ENCODE measurements at places on chromosomes 2 and 18. TPM values are rescaled to one million over a fixed set of nuclear protein-coding genes. Genes with fewer than 3 reads are reported as not detected.

The CREG2 gene
- total RNA-seq = 0.25 TPM

The HRH4 gene
- not detected for total RNA-seq

The NEB gene
- 0.98 TPM for total RNA-seq

The NTSR2 gene
- total RNA-seq = not detected

The CHRND gene
- not detected for total RNA-seq

The SPC25 gene
- total RNA-seq = not detected

The SKA1 gene
- 0.74 TPM for total RNA-seq

The PLCL1 gene
- 6.6 TPM for total RNA-seq

The MORN2 gene
- total RNA-seq = 10.3 TPM

The UGT1A6 gene
- 14.0 TPM for total RNA-seq

The NAT8 gene
- not detected for total RNA-seq

The MTERF4 gene
- total RNA-seq = 30.2 TPM

The ATOH8 gene
- 66.5 TPM for total RNA-seq

The MOGAT1 gene
- total RNA-seq = not detected

The LINC00305 gene
- not detected for total RNA-seq

The GPATCH11 gene
- 6.1 TPM for total RNA-seq

The PUM2 gene
- 76.6 TPM for total RNA-seq

The TMEM247 gene
- total RNA-seq = not detected

The RIOK3 gene
- total RNA-seq = 96.7 TPM

The VAMP5 gene
- total RNA-seq = 42.5 TPM

The HMSD gene
- total RNA-seq = not detected

The GPN1 gene
- total RNA-seq = 30.0 TPM

The SLC19A3 gene
- 7.4 TPM for total RNA-seq

The DSG1 gene
- total RNA-seq = 122 TPM

The PAX3 gene
- not detected for total RNA-seq

The DLGAP1 gene
- total RNA-seq = 3.2 TPM

The CYS1 gene
- total RNA-seq = 13.5 TPM

Measured in vagina (tissue), 2 donors.